Omental fat pad (tissue), 4 donors: ENCODE measurements at places on chromosomes 4 and X. TPM values are rescaled to one million over a fixed set of nuclear protein-coding genes. Genes with fewer than 3 reads are reported as not detected.

DNA sequence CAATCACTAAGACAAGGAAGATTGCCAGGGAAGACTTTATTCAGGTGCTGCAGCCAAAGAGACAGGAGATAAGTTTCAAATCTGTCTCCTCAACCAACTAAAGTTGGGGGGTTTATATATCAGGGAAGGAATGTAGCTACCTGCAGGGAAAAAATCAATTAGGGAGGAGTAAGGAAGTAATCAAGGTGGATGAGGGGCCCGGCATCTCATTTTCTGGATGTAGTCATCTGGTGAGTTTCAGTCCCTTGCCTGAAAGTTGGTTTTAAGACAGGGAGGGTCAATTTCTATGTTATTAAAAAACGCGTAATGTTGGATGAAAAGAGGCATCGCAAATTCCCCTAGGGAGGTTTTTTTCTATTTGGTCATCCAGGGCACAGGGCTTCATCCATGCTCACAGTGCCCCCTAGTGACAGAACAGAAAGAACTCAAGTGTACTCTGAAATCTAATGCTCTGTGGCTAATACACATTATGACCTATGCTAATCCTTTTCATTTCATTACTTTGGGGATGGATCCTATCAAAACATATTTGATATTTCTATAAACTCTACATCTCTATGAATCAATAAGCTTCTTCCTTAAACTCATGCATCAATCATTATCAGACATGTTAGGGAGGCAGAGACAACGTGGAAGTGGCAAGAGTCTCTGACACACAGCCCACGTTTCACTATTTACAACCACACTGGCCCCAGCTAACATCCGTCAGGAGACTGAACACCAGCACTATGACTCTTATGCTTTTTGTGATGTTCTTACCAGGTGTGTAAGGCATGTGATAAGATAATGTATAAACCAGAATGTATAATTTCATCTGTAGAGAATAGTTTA is 1577.0 kb upstream of the TENM3 start:
- no peak for DNase-seq

The P2RY8 gene
- total RNA-seq: 5.5 TPM

DNA sequence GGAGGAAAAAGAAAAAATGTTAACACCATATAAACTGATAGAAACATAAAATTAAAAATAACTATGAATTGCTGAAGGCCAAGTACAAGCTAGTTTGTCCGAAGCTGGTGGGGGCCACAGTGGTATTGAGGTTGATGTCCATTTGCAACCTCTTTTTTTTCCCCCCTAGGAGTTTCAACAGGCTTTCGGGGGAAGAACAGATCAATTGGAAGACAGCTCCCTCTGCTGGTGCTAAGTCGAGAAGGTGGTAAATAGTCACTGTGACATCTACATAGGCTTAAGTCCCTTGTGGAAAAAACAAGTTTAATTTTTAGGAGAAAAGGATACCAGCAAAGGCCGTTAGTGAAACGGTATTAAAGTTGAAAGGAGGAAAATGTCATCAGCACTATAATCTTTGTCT is 115.7 kb upstream of the ZXDA start:
- DNase-seq: no peak

DNA sequence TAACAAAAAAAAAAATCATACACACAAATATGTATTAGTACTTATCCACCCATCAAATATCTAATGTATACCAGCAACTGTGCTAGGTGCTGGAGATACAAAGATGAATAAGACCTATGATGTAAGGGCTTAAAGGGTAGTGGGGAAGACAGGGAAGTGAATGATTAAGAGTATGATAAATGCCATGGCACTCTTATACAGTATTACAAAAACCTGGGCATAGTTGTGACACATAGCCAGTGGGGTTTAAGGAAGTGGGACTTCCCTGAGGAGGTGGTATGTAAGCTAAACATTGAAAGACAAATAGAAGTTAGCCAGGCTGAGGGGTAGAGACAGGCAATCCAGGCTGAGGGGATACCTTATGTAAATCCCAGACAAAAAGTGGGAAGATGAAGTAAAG is 23.5 kb downstream of the CHM start:
- no peak for DNase-seq

GRCh38 chrX:17632942-17633341 is 104.4 kb upstream of the SCML1 start:
- no peak for DNase-seq

GRCh38 chrX:143994206-143994605 is 110.3 kb downstream of the UBE2NL start:
- no peak for DNase-seq

GRCh38 chr4:109027016-109027500 is 264.2 kb upstream of the ETNPPL start:
- no peak for DNase-seq

The EDA2R gene
- total RNA-seq: 0.95 TPM

The RNF113A gene
- 7.1 TPM for total RNA-seq
